ENCODE measurements at places on chromosomes 1 and 21. TPM values are rescaled to one million over a fixed set of nuclear protein-coding genes. Genes with fewer than 3 reads are reported as not detected.

The C1orf185 gene
- not detected for polyA plus RNA-seq

The FBXO2 gene
- 0.58 TPM for polyA plus RNA-seq

The ATP13A2 gene
- polyA plus RNA-seq, result 22.7 TPM

The FNDC5 gene
- polyA plus RNA-seq, result 209 TPM

The TNFRSF18 gene
- polyA plus RNA-seq, result 4.1 TPM

The OR10Z1 gene
- polyA plus RNA-seq, result 0.10 TPM

The OR2L2 gene
- not detected for polyA plus RNA-seq

The GUCA2B gene
- polyA plus RNA-seq, result not detected

The BCAN gene
- polyA plus RNA-seq, result 0.88 TPM

The ADAM30 gene
- polyA plus RNA-seq, result not detected

The CRB1 gene
- polyA plus RNA-seq, result 0.22 TPM

DNA sequence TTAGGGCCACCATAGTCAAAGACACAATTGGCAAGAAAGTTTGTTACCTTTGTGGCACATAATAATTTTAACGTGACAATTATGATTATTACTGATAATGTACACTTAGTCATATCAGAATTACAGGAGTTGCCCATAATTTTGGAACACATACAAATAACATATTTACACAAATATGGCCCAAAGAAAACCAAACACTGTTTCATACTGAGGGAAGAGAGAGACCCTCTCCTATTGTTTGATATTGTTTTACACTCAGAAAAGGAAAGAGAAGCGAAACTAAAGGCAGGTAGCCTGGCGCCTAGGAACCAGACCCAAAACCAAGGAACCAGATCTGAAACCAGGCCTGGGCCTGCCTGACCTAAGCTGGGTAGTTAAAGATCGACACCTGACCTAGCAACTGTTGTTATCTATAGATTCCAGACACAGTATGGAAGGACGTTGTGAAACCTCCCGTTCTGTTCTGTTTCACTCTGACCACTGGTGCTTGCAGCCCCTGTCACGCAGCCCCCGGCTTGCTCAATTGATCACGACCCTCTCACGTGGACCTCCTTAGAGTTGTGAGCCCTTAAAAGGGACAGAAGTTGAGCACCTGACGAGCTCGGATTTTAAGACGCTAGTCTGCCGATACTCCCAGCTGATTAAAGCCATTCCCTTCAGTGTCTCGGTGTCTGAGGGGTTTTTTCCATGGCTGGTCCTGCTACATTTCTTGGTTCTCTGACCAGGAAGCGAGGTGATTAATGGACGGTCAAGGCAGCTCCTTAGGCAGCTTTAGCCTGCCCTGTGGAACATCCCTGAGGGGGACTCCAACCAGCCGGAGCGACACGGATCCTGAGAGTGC is 27.9 kb downstream of the C1orf115 start:
- DNase-seq, result no peak

- DNase-seq, result no peak
These were observed 268.5 kb downstream of the KCNJ6 start for GRCh38 chr21:37647781-37648180.

GRCh38 chr21:34971656-34972055 is 77.4 kb downstream of the RUNX1 start:
- no peak for DNase-seq

GRCh38 chr1:47883963-47884362 is 113.2 kb downstream of the TRABD2B start:
- DNase-seq, result no peak

- DNase-seq, result no peak
These were observed 271.7 kb downstream of the DUSP10 start for GRCh38 chr1:221470000-221470698.

DNA sequence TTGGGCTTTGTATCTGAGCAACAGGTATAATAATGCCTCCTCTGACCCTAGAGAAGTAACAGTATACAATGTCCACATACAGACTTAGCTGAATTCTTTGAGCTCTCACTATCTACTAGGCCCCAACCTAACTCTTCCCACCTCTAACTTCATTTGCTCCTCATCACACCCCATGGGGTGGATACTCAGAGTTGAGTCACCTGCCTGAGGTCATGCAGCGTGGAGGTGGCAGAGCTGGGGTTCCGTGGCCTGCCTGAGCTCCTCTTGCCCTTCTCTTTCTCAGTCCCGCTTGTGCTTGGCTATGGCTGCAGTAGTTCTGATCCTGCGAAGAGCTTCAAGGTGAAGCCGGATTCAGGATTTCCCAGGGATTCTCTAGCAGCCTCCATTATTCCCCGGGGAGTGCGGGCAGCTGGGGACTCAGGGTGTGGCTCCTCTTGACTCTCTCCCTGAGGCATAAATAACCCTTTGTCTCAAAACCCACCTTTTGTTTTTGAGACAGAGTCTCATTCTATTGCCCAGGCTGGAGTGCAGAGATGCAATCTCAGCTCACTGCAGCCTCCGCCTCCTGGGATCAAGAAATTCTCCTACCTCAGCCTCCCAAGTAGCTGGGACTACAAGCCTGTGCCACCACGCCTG is 29.9 kb upstream of the ACTL8 start:
- DNase-seq, result no peak

- DNase-seq, result no peak
These were observed 364.3 kb upstream of the USP24 start for GRCh38 chr1:55579332-55580001.

- no peak for DNase-seq
These were observed 14.8 kb upstream of the ZNF669 start for GRCh38 chr1:247118946-247119446.

DNA sequence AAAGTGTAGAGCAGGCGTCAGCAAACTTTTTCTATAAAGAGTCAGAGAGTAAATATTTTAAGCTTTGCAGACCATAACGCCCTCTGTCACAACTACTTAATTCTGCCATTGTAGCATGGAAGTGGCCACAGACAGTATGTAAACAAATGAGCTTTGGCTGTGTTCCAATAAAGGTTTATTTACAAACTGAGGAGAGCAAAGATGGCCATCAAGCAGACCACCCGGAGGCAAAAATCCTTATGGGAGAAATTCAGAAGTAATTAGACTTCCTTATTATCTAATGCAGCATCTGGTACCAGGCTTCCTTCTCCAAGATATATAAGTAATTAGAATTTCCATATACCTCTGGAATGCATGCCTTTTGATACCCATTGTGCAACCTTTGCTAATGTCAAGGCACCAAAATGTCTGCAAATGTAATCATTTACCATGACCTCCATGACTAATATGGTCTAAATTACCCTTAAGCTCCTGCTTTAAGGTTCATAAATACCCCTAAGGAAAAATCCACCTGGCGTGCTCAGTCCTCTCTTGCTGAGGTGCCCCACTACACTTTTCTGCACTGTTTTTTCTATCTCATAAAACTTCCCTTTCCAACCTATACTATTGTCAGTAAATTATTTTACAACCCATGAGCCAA is 377.8 kb downstream of the MATN1 start:
- DNase-seq, result no peak

GRCh38 chr1:23384312-23385058 is 14.8 kb upstream of the ZNF436 start:
- DNase-seq, result no peak

DNA sequence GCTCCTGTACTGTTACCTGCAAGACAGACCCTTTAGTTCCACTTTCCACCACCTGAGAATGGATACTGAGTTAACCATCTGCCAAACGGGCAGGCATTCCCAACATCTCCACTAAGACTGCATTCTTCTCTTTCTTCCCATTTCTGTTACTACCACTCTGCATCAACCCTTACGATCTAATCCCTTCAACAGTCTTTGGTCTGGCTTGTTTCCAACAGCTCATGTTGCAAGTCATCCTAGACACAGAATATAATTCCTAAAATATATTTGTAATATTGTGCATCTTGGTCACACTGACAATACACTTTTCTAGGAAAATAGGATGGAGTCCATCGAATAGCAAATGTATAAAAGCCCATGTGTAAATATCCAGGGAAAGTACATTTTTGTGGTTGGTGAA is 166.7 kb downstream of the SIPA1L2 start:
- DNase-seq, result no peak

- DNase-seq, result no peak
These were observed 1912.9 kb downstream of the MRPL39 start for GRCh38 chr21:23694390-23694789.

DNA sequence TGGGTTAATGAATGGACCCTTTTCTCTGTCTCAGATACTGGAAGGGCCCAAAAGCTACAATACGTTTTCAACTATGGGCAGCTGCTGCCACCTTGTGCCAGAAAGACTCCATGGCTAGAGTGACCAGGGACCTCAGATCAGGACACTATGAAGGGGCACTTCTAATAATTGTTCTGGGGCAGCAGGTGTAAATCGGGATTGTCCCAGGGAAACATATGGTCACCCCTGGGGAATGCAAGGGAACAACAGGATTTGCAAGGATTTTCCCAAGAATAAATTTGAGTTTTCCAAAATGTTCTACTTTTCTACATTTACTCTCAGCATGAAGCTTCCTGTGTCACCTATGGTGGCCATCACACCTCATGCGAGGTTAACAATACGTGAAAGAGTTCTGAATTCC is 12.0 kb upstream of the FCAMR start:
- peak; percentile 26 for DNase-seq

GRCh38 chr1:174626031-174627025 is 178.6 kb downstream of the GPR52 start:
- DNase-seq, result peak; percentile 7

GRCh38 chr21:46559291-46559983 is 45.4 kb downstream of the S100B start:
- no peak for DNase-seq

DNA sequence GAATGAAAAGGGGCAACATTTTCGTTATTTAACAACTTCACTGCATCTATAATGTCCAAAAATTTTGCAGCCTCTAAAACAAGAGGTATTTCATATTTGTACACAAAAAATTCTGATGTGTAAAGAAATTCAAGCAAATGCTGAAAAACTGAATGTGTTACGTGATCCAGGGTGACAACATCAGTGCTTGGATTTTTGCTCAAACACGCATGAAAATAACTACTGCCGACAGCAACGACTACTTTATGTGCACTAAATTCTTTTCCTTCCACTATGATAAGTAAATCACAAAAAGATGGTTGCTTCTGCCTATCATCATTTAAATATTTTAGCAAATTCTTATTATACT is 53.4 kb upstream of the ASPM start:
- DNase-seq, result no peak

- no peak for DNase-seq
These were observed 47.1 kb upstream of the COL6A2 start for GRCh38 chr21:46050668-46051378.

GRCh38 chr1:85502171-85502570 is 37.2 kb upstream of the DDAH1 start:
- no peak for DNase-seq

GRCh38 chr1:85326336-85326735 is 49.9 kb upstream of the BCL10 start:
- DNase-seq, result no peak

GRCh38 chr1:202014915-202015661 is 4.7 kb downstream of the ELF3 start:
- DNase-seq, result no peak

DNA sequence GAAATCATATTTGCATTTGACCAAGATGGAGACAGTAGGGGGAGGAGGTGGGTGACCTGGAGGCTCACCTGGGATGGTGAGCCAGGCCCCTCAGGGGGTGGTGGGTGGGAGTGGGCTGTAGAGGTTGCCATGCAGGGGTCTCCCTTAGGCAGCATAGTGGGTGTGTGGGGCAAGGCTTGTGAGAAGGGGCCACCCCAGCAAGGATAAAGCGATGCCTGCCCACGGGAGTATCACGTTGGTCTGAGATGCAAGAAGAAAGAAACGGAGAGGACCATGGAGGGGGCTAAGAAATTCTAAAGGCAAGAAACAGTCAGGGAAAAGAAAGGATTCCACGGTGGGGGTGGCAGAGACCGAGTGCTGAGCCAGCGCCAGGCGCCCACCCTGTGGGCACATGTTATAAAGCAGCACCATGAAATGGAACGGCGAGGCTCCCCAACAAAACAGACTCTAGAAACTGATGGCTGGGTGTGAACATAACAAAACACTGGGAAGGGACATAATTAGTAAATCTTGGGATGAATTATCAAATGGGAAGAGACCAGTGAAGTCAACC is 11.7 kb upstream of the C2CD2 start:
- DNase-seq, result no peak
